NCI-H1092 (cell line): ENCODE measurements at places on chromosomes 4 and X.

DNA sequence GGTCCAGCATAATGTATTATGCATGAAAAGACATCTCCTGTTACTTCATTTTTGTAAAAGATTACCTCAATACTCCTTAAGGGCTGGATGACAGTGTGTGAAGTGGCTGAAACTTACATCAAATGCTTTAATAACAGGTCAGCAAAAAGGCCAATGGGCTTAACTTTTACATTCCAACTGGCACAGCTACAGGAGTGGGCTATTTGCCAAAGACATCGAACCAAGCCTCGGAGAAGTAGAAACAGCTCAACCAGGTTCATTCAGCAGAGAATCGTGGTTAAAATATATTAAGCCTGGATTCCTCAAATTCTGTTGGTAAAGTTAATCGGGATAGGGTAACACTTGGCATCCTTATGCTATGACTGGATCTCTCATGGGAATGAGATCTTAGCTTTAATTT, 639.7 kb downstream of the TRIML1 start:
- DNase-seq, result no peak

- no peak for DNase-seq
Measured at GRCh38 chr4:137387924-137388323, 144.4 kb downstream of the PCDH18 start.

GRCh38 chr4:68267433-68267944, 22.0 kb upstream of the TMPRSS11B start:
- DNase-seq, result no peak

DNA sequence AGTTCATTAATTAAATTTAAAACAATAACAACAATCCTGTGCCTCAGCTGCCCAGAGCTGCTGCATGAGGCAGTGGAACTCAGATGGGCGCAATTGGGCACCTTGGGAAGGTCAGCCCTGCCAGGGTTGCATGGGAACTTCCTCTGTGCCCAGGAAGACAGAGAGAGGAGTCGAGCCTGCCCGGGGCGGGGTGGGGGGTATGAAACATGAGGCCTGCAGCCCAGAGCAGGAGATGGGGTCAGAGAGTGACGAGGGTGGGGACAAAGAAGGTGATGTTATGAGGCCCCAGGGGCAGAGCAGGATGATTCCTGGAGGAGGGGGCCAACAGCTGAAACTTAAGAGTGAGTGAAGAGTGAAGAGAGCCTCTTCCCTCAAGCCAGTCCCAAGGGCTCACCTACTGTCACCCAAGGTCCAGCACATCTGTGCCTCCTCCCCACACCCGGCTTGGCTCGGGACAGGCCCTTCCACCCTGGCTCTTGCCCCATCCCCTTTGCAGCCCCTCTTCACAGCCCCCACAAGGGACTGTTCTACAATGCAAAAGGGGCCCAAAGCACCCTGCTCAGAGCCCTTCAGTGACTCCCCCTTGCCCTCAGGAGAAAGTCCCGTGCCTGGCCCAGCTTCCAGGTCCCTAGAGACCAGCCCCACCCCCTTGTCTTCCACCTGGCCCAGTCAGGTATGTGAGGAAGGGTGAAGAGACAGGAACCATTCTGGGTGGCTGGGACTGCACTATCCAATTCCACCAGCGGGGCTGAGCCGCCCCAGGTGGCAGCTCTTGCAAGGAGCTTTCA, 31.4 kb downstream of the HMX1 start:
- DNase-seq, result no peak

DNA sequence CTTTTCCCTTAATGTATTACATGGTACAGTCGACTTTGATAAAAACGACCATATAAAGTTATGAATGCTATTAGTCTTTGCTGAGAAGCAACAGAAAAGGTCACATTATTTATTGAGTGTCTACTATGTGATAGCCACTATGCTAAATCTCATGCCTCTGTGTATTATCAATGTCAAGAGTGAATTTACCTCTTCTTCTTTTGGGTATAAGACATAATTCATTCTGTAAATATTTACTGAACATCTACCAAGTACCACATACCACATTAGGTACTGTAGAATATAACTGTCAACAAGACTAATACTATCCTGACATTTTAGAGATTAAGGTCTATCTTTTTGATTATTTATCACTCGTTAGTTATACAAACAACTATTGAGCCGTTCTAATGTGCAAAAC, 268.7 kb upstream of the FTHL17 start:
- no peak for DNase-seq

GRCh38 chrX:9525511-9526248, 60.8 kb downstream of the TBL1X start:
- DNase-seq, result no peak

GRCh38 chr4:68076194-68076593, 53.5 kb downstream of the TMPRSS11F start:
- no peak for DNase-seq

- no peak for DNase-seq
Measured at GRCh38 chr4:75338352-75338880, 175.8 kb downstream of the RCHY1 start.

- no peak for DNase-seq
Measured at GRCh38 chrX:38484607-38485498, 76.5 kb upstream of the TSPAN7 start.

DNA sequence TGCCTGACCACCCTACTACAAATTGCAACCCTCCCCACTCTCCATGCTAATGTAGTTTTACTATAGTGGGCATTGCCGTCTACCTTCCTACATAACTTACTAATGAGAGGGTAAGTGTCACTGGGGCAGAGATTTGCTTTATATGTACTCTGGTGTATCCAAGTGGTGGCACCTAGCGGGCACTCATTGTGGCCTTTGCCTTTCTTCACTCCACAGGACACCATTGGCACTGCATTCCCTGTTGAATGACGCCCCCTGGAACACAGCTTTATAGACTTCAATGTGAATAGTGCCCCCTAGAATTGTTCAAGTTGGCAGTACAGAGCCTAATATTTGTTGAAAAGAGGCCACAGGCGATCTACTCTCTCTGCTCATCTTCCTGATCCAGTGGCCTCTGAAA, 215.8 kb downstream of the MID1IP1 start:
- no peak for DNase-seq

GRCh38 chrX:149371986-149372385, 133.1 kb downstream of the IDS start:
- DNase-seq, result no peak

DNA sequence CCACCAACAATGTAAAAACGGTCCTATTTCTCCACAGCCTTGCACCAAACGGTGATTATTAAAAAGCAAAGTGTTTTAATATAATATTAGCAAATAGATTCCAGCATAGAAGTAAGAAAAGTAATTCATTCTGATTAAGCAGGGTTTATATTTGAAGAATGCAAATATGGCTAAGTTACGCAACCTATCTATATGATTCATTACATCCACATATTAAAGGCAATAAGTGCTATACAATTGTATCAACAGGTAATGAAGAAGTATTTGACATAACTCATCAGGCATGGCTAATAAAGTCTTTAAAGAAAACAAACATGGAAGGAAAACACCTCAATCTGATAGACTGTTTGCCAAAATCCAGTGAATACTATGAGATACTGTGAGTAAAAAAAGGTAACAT, 29.0 kb downstream of the KCNE5 start:
- no peak for DNase-seq

DNA sequence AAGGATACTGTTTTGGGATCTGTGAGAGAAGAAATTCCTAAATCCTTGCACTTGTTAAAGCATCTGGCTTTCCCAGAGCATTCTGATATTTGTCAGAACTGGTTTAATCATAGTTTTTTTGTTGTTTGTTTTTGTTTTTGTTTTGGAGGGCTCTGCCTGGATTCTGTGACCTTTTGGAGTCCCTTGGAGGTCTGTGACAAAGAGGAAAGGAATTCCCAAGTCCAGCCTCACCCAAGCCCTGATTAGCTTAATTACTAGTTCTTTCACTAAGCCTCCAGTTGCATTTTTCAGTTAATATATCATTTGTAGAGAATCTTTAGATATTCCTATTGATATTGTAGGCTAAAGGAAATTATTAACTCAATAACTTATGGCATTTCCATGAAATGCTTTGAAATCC, 711 bp downstream of the ACE2 start:
- DNase-seq, result no peak
